NCI-H460 (cell line): ENCODE measurements at places on chromosomes 5 and 9. TPM values are rescaled to one million over a fixed set of nuclear protein-coding genes. Genes with fewer than 3 reads are reported as not detected.

The SPINK4 gene
- not detected in 2 replicates for total RNA-seq

GRCh38 chr5:138508958-138509357, 34.1 kb downstream of the ETF1 start:
- DNase-seq = no peak

GRCh38 chr5:178899289-178899688, 3.6 kb downstream of the ZFP2 start:
- DNase-seq = no peak

DNA sequence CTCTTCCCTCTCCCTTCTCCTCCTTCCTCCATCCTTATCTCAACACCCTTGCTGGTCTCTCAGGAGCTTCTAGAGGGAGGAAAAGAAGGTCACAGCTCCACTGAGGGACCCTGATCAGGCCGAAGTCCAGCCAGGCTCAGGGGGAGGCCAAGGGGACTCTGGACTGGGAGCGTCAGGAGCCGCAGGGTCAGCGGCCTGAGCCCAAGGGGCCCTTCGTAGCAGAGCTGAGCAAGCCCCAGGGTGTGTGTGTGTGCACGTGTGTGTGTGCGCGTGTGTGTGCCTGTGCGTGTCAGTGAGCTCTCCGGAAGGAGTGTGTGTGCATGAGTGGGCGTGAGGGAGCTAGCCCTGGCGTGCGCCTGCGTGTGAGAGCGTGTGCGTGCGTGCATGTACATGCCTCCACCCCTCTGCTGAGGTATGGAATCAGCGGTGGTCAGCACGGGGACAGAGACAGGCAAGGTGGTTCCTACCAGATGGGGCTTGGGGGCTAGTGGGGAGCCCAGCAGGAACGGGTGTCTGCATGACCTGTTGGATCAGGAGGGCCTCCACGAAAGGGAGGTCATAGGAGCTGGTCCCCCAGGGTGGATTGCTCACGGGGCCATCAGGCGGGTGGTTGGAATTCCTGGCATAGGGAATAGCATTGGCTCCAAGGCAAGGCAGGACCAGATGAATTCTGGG, 10.0 kb upstream of the AGPAT2 start:
- DNase-seq = no peak
